ENCODE measurements at places on chromosomes 6 and 20. TPM values are rescaled to one million over a fixed set of nuclear protein-coding genes. Genes with fewer than 3 reads are reported as not detected.

DNA sequence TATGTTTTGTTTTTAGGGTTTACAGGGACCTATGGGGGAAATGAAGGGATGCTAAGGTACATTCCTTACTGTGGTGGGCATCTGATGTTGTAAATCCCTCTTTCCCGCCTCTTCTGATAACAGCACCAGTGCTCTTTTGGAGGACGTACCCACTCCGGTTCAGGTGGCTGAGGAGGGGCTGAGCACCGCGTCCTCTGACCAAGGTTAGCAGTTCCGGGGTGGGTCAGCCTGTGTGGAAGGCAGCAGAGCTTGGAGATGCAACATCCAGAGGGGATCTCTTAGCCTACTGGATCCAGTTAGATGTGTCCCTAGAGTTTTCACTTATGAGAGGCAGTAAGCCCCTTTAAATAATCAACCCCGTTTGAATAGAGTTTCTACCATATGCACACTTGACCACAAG, 135.3 kb upstream of the KCNG1 start:
- no peak for DNase-seq

DNA sequence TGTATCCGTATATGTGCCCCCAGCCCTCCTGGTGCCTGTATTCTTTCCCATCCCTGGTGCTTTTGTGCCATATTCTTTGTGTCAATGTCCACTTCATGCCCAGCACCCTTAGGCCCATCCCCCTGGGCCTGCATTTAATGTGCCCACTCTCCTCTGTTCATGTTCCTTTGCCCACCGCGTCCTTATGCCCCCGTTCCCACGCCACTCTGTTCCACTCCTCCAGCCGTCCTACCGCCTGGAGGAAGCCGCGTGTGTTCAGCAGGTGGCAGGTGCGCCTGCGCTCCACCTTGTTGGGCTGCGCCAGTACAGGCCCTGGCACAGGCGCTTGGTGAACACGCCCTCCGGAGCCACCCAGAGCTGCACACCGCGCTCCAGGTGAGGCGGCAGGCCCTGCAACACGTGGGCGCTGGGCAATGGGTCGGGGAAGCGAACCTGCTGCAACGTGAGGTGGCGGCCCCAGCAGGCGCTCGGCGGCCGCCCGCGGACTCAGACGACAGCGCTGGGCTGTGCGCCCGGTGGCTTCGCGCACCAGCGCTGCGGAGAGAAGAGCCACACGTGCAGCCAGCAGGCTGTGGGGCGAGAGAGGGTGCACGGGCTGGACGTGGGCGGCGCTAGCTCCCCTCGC, 4.0 kb upstream of the FOXS1 start:
- DNase-seq = no peak

The ALDH8A1 gene
- 0.20 TPM for total RNA-seq

DNA sequence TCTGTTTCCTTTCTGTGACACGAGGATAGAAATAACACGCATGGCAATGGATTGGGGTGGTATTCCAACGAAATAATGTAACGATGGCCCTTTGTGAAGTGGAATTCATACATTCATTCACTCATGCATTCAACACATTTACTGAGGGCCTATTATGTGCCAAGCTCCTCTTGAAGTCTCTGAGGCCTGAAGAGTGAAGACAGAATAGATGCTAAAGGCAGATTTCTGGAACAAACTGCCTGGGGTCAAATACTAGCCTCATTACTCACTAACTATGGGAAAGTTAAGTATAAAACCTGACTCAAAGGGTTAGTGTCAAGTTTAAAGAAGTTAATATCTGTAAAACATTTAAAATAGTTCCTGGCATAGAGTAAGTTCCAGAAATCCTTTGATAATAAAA, 279.6 kb upstream of the SULF2 start:
- DNase-seq = peak; percentile 66

Data from Caki2 (cell line).